Hematopoietic multipotent progenitor cell (in vitro differentiated cells): ENCODE measurements at places on chromosomes 4 and X.

GRCh38 chr4:182564724-182565369, 321.6 kb downstream of the TENM3 start:
- no peak for DNase-seq

DNA sequence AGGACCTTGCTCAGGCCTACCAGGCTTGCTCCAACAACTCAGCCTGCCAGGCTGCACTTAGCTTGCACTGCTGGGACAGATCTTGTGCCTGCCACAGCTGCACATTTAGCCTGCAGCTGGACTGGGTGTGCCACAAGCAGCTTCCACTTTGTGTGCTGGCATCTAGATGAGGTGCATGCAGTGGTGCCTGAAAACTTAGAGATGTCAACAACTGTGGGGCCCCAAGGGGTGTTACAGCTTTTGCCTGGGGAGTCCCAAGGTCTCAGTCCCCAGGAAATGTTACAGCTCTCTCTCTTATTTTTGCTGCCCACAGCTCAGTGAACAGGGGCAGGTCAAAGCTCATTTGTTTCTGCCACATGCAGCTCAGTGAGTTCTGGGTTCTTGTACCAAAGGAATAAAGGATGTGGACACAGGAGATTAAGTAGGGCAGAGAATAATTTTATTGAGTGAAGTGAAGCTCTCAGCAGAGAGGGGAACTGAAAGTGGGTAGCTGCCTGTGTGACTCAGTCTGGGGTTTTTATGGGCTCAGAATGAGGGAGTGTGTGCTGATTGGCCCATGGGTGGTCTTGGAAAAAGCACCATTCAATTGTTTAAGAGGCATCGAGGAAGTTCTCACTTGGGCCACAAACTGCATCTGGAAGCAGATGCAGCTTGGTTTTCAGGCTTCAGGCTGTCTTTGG, 828.3 kb downstream of the TECRL start:
- no peak for DNase-seq

DNA sequence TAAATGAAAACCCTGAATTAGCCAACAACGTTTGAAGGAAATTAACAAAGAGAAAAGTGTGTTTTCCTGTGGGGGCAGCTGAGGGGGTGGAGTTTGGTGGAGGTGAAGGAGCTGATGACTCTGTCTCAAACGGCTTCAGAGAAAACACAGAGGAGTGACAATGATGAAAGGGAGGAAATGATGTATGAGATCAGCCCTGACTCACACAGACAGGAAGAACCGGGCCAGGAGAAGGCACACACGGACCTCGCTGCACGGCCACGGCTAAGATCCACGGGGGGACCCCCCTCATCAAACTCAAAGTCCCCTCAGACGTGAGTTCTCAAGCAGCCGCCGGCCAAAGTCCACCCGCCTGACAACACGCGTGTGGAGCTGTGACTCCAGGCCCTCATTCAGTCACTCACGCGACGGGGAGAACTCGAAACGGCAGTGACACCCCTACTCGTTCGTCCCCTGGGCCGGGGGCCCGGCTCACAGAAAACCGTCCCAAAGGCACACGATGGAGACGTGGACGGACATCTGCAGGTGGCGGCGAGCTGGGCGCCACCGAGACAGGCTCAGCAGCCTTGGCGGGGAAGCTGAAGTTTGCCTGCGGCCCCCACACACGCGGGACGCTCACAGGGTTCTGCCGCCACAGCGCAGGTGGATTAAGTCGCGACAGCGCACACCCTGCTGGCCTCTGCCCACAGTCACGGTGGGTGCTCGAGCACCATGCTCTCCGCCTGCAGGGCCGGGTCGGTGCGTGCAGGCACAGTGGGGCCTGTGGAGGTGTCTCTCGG, 28.8 kb downstream of the PPP2R3B start:
- DNase-seq: peak; percentile 57

- no peak for DNase-seq
Observed at GRCh38 chr4:6076391-6076790, 58.2 kb upstream of the C4orf50 start.

DNA sequence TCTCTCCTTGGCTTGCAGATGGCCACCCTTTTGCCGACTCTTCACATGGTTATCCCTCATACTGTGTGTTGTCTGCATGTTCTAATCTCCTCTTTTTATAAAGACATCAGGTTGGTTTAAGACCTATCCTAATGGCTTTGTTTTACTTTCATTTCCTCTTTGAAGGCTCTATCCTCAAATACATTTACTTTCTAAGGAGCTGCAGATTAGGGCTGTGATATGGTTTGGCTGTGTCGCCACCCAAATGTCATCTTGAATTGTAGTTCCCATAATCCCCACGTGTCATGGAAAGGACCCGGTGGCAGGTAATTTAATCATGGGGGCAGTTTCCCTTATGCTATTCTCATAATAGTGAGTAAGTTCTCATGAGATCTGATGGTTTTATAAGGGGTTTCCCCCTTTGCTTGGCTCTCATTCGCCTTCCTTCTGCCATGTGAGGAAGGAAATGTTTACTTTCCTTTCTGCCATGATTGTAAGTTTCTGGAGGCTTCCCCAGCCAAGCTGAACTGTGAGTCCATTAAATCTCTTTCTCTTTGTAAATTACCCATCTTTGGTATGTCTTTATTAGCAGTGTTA, 204.5 kb downstream of the RELL1 start:
- no peak for DNase-seq

DNA sequence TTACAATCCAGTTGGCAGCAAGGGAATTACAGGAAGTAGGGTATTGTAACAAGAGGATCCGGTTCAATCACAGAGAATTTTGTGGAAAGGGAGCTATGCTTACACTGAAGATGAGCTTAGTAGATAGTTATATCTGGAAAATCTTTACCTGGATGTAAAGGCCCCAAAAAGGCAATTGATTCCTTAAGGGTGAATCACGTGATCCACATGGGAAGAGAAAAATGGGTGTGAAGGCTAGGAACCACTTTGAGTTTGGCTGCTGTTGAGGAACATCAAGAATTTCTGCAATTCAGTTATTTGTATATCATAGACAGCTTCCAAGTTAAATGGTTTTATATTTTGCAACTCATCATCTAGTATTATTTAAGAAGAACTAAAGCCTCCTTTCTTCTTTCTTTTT, 194.0 kb upstream of the ARHGAP24 start:
- DNase-seq: no peak

DNA sequence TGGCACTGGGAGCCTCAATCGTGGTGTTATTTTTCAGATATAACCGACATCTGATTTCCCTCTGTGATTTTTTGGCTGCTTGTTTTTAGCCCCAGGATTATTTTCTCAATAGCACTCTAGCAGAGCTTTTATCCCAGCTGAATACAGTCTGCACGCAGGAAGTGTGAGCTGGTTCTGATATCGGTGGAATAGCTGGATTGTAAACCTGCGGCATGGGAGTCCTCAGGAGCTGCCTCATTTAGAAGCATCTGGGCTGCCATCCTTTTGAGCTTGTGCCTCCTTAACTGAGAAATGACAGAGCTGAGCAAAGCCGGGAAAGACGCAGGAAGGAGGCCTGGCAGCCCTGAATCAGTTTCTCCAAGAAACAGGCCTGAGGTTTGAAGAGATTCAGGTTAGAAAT, 28.4 kb upstream of the GRPEL1 start:
- DNase-seq: no peak

- no peak for DNase-seq
Observed at GRCh38 chr4:41257906-41258305, 1.2 kb downstream of the UCHL1 start.

DNA sequence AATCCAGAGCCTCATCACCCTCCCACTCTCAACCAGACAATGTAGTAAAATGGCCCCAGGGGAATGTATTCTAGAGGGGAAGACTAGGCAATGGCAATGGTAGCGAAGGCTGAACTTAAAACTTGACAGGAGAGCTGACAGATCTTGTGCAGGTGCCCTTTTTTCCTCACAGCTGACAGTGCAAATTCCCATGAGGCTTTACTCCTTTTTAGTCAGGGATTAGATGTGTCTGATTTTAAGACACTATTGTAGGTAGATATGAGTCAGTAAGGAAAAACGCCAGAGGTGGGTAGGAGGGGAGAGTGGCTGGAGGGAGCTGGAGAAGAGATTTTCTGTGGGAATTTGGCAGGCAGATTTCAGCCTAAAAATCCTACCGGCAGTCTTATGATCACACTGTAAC, 10.7 kb downstream of the CAPN6 start:
- no peak for DNase-seq

DNA sequence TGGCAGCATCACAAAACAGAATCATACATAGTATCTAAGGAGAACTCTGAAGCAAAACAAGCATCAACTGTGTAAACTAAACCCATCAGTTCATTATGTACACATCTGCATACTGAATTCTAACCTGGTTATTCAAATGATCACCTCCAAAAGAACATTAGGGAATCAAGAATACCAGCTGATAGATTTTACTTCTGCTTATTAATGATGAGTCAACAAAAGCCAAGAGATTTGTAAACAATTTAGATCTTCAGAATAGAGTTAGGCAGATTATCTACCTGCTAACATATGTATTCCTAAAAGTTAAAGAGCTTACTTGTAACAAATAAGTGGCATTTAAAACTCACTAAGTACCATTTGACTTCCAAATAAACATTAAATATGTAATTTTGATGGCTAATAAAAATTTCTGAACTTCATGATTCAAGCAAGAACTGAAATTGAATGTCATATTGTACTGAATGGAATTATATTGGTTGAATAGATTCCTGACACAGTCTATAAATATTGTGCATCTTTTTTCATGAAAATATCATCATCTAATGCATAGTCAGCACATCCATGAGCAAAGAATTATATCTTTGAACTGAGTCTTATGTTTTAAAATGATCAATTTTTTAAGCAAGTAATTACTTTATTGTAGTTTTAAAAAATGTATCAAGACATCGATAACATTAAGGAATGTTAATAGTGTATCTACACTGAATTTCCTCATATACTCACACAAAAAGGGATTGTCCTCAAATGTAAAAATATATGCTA, 470.5 kb downstream of the GRXCR1 start:
- no peak for DNase-seq

DNA sequence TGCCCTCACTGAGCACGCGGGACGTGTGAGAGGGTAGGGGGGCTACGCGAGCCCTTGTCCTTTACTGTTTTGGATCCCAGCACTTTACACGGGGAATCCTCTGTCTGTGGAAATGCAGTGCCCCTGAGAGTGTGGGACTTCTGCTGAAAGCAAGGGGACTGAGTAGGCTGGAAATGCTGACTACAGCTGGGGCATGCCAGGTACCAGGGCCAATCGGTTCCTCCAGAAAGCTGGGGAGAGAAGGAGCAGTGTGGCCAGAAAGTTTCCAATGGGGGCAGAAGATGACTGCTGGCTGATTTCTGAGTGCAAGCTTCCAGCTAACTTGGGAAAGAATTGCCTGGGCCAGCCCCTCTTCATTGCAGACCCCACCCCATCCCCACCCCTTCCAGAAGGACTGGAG, 1.5 kb downstream of the NHSL2 start:
- DNase-seq: no peak

GRCh38 chr4:56689201-56689969, 8.3 kb upstream of the HOPX start:
- no peak for DNase-seq

- DNase-seq: no peak
Observed at GRCh38 chr4:10092481-10093270, 23.9 kb downstream of the WDR1 start.

GRCh38 chr4:176422511-176422910, 102.7 kb downstream of the SPCS3 start:
- no peak for DNase-seq

DNA sequence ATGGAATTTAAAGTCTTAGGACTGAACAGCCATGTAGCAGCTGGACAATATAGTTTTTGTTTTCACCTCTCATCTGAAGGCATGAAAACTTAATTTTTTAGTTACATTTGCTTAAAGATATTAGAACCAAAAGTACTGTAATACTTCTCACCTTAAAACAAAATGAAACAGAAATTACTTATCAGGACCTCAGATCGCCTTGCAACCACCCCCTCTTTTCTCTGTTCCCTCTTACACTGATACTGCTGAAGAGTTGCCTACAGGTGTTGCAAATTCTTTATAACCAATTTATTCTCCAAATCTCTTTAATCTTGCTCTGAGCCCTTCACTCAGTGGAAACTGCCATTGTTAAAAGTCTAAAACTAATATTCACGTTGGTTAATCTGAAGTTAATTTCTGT, 145.0 kb downstream of the SPCS3 start:
- no peak for DNase-seq

DNA sequence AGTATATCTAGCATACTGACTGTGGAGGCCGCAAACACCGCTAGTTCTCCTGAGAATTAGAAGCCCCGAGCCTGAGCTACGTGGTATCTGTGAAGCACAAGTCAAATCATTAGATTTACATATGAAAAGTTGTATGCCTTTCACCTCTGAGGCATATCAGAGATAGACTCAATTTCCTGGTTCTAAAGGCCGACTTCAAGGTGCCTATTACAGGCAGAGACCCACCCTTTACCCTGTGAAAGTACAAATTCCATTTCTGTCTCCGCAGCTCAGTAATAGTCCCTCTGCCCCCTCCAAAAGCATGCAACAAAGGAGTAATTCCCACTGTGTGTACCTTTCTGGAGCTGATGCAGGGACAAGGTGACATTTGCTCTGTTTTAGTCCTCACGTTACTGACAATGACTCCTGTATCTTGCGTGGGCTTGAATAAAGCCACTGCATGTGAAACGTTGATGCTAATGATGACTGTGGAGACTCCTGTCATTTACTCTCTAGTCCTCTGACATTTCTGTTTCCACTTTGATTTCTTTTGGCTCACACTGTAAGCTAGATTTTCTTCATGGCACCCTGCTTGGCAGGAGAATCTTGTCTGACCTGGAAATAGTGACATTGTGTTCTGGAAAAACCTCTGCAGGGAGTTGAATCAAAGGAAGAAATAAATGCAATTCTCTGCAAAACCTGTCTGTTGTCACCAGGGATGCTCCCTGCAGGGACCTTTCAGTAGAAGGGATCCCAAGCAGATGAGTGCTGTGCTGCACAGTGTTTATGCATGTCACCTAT, 273.2 kb upstream of the EMCN start:
- no peak for DNase-seq

GRCh38 chr4:109294006-109294405, 8.5 kb downstream of the COL25A1 start:
- DNase-seq: no peak

DNA sequence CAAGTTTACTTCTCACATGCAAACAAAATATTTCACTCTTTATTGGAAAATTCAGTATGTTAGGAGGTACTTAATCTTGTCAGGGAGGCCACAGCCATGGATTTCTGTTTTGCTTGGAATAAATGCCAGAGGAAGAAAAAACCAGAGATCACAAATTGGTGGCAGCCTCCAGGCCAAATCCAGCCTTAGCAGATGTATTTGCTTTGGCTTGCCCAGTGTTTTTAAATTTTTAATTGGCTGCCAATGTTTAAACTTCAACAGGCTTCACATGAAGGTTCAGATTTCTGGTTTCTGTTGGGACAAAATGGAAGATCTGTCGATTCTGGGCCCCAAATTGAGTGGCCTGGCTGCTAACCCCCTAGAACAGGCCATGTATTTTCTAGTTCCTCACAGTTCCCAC, 19.2 kb downstream of the YY2 start:
- DNase-seq: no peak

- no peak for DNase-seq
Observed at GRCh38 chrX:38878641-38879340, 77.5 kb downstream of the MID1IP1 start.

GRCh38 chr4:168907119-168907698, 102.8 kb downstream of the CBR4 start:
- no peak for DNase-seq

- DNase-seq: no peak
Observed at GRCh38 chr4:80184825-80185756, 12.2 kb upstream of the PRDM8 start.
